ENCODE measurements at places on chromosomes 12 and 14.

GRCh38 chr12:132379996-132380395 is 50.6 kb upstream of the GALNT9 start:
- no peak for DNase-seq

DNA sequence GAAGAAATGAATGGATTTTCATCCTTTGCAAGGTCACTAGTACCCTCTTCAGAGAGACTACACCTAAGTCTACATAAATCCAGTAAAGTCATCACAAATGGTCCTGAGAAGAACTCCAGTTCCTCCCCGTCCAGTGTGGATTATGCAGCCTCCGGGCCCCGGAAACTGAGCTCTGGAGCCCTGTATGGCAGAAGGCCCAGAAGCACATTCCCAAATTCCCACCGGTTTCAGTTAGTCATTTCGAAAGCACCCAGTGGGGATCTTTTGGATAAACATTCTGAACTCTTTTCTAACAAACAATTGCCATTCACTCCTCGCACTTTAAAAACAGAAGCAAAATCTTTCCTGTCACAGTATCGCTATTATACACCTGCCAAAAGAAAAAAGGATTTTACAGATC is 40.8 kb downstream of the SPATA7 start:
- DNase-seq: no peak

DNA sequence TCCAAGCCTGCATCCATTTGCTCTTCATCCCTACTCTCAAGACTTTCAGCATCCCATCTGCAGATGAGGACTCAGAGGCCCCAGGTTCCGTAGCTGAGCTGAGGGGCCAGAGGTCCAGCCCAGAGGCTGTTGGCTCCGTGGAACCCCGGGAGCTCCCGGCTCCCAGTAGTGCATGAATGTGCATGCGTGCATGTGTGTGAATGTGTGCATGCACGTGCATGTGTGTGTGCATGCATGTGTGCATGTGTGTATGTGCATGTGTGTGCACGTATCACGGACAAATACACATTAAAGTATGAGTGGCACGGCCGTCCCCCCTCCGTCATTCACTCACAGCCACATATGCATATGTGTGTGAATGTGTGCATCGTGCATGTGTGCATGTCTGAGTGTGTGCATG is 149.9 kb downstream of the KIF26A start:
- DNase-seq: no peak

- DNase-seq: no peak
Measured at GRCh38 chr14:28398506-28398905, 368.1 kb upstream of the FOXG1 start.

GRCh38 chr12:39393179-39393578 is 49.7 kb downstream of the KIF21A start:
- DNase-seq: no peak
